ENCODE measurements at places on chromosomes 2 and 18.

DNA sequence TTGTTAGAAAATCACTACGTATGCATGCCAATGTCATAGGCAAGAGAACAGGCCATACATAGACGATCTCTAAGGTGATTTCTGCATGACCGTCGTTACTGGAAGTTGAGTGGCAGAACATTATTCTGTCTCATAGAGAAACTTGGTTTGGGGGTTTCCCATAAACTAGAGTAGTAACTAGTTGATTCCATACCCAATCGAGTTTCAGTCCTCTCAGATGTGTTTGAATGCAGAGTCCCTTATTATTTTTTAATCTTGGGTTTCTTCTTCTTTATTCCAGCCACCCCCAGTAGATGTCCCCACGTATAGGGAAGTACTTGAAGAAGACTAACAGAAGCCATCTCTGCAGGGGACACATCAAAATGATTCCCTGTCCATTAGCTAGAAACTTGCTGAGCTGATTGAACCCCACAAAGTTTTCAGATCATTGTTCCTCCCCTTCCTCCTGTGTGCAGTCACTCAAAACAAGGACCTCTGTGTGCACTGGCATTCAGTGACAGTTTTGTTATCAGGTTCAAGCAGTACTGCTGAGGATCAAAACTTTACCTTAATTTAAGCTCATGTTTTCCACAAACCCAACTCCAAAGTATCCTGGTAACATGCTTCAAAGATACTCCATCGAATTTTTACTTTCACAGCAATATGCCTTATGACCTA is 68.4 kb upstream of the CDCA7 start:
- DNase-seq: no peak

- DNase-seq: no peak
Measured at GRCh38 chr2:168499500-168499899, 43.4 kb downstream of the CERS6 start.

DNA sequence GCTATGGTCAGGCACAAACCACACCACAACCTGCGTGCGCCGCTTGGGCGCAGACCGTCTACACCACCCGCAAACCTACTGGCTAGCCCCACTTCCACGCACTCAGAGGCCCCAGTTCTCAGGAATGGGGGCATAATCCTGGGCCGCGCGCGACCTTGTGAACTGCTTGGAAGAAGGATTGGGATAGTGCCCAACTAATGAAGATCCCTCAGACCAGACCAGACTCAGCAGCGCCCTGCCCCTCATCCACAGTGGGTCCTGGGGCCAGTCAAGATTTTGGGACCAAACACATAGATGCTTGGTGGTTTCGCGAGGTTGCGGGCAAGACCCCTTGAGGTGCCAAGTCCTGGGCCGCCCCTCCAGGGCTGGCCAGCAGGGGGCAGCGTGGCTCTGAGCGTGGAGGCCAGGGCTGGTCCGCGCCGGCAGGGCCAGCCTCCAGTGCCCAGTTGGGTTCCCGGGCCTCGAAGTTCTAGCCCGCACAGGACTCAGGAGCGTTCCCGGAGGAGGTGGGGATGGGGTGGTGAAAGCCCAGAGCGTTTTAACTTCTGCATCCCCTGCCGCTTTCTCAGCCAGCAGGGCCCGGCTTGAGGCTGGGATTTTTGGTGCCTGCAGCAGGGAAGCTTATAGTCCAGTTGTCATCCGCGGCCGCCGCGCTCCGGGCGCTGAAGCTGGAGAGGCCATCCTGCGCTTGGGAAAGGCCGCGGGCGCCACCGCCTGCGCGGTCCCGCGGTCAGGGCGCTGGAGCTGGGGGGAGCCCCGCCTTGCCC is 8.3 kb downstream of the OSR1 start:
- DNase-seq: no peak

- no peak for DNase-seq
Measured at GRCh38 chr2:166516712-166517303, 22.8 kb upstream of the SCN7A start.

- no peak for DNase-seq
Measured at GRCh38 chr2:24926602-24927252, 6.7 kb upstream of the ADCY3 start.

DNA sequence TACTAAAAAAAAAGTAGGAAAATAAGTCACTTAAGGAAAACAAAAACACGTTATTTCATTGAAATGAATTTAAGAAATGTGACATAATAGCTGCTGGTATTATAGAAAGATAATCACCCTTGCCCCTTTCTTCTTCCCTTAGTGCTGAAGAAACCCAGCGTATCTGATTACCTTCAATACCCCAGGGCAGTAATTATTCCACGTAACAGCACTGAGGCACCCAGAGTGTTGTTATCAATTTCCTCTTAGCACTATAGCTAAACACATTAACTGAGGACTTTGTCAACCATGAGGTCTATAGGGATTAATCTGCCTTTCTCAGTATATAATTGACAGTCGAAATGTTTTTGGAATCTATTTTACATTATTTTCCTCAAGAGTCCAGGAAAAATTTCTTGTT is 180.0 kb upstream of the NXPH2 start:
- no peak for DNase-seq

DNA sequence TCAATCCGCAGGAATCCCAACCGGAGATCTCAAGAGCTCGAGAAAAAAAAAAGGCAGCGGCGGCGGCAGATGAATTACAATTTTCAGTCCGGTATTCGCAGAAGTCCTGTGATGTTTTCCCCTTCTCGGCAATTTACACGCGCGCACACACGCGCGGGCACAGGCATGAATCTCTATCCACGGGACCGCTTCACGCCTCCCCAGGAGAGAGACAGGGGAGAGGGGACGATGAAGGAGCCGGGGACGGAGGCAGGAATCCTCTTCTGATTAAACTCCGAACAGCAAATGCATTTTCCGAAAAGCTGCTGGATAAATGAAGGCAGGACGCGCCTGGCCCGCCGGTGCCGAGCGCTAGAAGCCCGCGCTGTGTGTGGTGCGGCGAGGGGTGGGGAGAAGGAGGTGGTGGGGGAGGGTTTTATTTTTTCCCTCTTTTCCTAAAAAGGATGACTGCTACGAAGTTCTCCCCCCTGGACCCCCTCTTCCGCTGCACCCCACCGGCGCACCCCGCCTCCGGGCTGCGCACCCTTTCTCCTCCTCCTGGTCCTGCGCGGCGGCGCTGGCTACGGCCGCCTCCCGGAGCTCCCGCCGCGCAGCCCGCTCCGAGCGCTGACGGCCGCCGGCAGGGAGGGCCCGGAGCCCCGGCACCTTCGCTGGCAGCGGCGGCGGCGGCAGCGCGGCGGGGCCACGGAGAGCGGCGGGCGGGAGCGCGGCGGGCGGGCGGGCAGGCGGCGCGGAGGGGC is at the start of gene BCL2:
BCL2 (minus strand) TSS at position 387 of the 740 bp plus-strand sequence.
- no peak for DNase-seq
